CD4-positive, alpha-beta T cell (primary cell): ENCODE measurements at places on chromosomes 16 and 17.
A peak's percentile ranks its signal among the peaks of the same experiment; 100 is the strongest.

- DNase-seq = peak; percentile 24
Observed at GRCh38 chr16:1543085-1543896, 9.8 kb downstream of the TMEM204 start.

- DNase-seq = no peak
Observed at GRCh38 chr17:41521574-41522261, 3.0 kb upstream of the KRT15 start.

GRCh38 chr16:88505405-88506082 is 52.5 kb downstream of the ZFPM1 start:
- DNase-seq = peak; percentile 66

DNA sequence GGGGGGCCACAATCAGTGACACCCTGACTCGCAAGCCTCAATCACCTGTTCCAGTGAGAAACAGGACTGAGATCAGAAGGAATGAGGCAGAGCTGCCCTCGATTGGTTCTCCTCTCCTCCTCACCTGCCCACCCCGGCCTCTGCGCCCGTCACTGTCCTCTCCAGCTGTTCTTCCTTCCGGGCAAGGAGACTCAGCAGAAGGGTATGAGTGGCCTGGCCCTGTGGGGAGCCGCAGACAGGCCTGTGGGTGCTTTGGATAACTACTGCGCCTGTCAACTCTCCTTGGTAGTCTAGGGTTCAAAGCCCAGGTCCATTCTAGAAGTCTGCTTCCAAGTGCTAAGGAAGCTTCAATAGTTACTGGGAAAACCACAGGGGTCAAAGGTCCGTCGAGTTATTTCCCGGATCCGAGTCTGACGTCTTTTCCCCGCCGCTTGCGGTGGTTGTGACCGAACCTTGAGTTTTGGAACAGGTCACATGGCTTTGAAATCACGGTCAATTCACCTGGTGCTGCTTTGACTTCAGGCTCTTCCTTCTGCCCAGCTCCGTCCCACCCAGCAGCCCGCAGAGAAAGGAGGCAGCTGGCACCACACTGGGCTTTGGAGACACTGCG is 8.3 kb downstream of the CARD14 start:
- no peak for DNase-seq

DNA sequence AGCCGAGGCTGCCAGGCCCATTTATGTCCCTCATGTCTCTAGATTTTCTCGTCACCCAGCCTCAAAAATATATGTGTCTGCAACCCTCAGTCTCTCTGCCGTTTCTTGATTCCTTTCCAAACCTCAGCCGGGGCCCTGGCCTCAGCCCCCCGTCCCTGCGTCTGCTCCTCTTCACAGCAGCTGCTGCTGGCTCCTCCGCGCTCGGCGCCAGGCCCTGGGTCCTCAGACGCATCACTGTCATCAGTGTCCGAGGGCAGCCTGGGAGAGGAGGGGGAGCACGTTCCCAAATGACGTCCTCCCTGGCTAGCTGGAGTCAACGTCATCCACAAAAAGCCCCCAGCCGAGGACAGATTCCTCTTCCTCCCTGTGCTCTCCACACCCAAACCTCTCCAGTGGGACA is 2.3 kb downstream of the TSR3 start:
- no peak for DNase-seq

DNA sequence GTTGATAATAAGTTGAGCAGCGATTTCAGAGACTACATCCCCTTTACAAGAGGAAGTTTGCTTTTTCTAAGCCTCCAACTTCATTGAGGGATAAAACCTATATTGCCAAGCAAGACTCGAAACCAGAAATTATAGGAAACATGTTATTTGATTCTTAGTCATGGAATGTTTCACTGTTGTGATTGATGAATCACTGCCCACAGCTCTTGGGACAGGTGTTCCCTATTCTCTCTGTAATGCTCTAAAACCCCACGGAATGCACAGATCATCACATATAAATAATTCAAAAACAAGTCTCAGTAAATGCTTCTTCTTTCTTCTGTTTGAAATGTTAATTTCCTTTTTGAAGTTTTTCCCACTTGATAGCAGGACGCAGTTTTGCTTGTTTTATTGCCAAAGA is 809.5 kb upstream of the GOT2 start:
- DNase-seq = no peak

DNA sequence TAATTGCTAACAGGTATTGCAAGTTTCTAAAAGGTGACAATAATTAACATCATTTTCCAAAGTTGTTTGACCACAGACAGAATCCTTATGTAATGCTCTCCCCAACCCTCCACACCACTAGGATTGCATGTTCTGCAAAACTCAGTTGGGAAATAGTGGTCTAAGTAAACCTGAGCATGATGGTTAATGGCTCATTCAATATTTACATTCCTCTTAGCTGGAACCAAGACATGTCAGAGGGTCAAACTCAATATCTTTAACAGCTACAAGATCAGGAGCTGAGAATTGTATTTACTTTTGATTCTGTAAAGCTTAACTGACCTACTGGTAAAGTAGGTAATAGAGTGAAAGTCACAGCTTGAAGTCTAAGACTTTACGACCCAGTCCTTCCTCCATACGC is 10.2 kb downstream of the MFSD6L start:
- no peak for DNase-seq

- DNase-seq = no peak
Observed at GRCh38 chr17:41593306-41593981, 6.7 kb upstream of the KRT14 start.

- DNase-seq = no peak
Observed at GRCh38 chr17:70317421-70317820, 148.1 kb downstream of the KCNJ2 start.

GRCh38 chr16:73177729-73178295 is 129.9 kb upstream of the ZFHX3 start:
- DNase-seq = no peak

- no peak for DNase-seq
Observed at GRCh38 chr16:56072096-56072495, 119.2 kb upstream of the GNAO1 start.

GRCh38 chr17:43664096-43664495 is 2.4 kb upstream of the MEOX1 start:
- no peak for DNase-seq

DNA sequence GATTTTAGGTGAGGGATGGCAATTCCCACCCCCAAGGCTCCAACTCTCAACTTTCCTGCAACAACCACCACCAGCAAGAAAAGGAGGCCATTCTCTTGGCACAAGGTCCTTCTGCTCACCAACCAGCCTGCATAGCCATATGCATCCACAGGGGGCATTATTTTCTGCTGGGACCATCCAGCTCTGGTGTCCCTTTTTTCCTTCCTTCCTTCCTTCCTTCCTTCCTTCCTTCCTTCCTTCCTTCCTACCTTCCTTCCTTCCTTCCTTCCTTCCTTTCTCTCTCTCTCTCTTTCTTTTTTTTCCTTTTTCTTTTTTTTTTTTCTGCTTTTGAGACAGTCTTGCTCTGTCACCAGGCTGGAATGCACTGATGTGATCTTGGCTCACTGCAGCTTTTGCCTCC is 21.1 kb upstream of the COX10 start:
- no peak for DNase-seq

GRCh38 chr16:694863-695354 is 4.7 kb upstream of the WDR24 start:
- no peak for DNase-seq

- no peak for DNase-seq
Observed at GRCh38 chr16:54280751-54281150, 5.8 kb downstream of the IRX3 start.

- no peak for DNase-seq
Observed at GRCh38 chr17:65078441-65079160, 22.1 kb upstream of the GNA13 start.

- no peak for DNase-seq
Observed at GRCh38 chr17:8705427-8705826, 39.2 kb downstream of the CCDC42 start.

DNA sequence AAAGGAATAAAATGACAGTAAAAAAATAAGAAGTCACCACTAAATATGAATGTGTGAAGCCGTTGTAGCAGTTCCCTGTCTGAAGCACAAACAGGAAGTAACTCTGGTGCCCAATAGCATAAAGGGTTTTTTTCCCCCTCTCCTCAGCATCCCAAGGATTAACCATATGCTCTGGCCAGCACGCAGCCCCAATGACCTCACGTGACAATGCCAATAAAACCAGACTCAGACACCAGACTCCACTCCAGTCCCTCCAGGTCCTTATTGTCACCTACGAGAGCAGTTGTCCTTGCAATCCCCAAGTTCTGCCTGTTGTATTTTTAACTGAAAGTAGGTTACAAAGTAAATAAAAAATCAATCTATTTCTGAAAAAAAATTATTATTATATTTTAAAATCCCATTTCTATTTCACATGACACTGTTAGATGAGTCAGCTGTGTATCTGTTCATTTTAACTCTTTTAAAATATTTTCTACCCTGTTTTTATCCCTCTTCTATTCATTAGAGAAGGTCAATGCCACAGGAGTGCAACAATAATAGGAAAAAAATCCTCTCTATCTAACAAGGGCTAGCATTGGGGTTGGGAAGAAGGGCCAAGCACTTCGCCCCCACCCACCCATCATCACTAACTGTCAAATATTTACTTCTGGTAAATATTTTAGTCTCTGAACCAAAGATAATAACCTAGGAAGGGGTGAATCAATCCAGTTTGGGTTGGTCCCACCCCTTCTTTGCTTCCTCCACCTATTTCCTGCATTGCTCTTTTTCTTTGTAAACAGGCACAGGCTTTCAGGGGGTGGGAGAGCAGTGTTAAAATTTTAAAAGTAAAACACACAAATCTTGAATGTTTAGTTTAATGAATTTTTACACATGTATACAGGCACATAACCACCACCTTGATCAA is 6.6 kb downstream of the PRAC1 start:
- DNase-seq = no peak

DNA sequence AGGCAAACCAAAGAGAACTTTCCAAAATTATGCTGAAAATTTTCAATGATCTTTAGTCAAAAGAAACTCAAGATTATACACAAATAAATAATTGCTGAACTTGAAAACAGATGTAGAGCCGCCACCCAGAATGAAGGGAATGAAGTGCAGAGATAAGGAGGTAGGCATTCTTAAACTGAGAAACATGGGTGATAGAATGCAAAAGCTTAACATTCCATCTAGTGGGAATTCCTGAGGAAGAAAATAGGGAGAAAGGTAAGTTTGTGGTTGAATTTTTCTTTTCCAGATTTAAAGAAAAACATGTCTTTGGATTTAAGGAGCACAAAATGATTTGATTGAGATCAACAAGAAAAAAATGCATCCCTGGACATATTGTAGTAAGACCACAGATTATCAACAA is 108.3 kb downstream of the ELAC2 start:
- DNase-seq = no peak

DNA sequence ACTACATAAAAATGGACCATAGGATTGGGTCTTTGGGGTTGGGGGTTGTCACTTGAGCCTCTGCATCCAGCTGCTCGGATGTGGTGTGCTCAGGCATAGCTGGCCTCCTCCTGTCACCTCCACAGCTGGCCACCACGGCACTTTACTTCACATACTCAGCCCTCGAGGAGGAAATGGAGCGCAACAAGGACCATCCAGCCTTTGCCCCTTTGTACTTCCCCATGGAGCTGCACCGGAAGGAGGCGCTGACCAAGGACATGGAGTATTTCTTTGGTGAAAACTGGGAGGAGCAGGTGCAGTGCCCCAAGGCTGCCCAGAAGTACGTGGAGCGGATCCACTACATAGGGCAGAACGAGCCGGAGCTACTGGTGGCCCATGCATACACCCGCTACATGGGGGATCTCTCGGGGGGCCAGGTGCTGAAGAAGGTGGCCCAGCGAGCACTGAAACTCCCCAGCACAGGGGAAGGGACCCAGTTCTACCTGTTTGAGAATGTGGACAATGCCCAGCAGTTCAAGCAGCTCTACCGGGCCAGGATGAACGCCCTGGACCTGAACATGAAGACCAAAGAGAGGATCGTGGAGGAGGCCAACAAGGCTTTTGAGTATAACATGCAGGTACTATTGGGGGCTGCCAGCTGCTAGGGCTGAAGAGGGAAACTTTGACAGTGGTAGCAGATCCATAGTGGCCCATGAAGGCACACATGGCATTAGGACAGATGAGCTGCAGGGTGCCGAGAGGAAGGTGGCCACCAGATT is 30.8 kb downstream of the CDIP1 start:
- no peak for DNase-seq

DNA sequence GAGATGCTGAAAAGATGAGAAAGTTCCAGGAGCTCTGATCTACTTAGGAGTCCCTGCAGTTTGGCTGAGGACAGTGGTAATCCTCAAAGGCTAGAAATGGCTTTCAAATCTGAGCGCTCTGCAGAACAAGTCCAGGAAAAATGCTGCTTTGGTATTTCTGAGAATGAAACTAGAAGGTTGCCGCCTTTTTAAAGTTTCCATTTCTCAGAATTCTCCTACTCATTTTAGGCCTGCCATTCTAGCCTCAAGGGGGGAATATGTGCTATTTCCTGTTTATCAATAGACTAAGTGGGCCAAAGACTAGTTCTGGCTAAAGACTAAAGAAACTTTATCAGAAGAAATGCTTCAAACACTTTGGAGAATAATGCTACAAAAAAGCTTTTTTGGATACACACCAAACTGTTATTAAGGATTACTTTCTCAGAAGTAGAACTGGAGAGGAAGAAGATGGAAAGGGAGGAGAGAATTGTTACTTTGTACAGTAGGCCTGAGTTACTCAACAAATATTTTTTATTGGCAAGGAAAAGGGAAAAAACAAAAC is at the start of gene SLFN12L:
TSS of gene SLFN12L (minus strand) at position 78 of the 541 bp plus-strand sequence. CDS start 15,314 bp downstream, outside the sequence.
- DNase-seq = no peak

DNA sequence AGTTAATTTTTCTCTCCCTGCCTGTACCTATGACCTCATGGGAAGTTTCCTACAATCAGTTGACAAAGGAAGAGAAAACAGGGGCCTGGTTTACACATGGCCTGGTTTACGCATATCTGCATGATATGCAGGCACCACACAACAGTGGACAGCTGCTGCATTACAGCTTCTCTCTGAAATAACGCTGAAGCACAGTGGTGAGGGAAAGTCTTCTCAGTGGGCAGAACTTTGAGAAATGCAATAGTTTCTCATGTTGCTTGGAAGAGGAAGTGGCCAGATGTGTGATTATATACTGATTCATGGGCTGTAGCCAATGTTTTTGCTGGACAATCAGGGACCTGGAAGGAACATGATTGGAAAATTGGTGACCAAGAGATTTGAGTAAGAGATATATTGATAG is 324.1 kb upstream of the GOT2 start:
- DNase-seq = no peak

- peak; percentile 35 for DNase-seq
Observed at GRCh38 chr17:42819939-42820535, 4.0 kb downstream of the BECN1 start.

DNA sequence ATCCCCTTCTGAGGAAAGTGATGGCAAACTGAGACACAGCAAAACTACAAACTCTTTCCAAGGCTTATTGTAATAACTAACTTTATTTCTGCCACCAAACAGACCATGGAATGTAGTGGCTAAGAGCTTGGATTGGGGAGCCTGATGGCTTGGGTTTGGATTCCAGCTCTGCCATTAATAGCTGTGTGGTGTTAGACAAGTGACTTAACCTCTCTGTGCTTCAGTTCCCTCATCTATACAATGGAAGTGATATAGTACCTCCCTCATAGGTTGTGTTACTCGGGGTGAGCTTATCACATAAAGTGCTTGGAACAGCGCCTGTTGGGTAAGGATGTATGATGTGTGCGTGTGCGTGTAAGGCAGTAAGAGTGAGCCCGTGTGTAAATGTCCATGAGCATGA is 5.9 kb upstream of the RNF112 start:
- no peak for DNase-seq
